GM23248 (cell line): ENCODE measurements at places on chromosomes 4 and X.
A peak's percentile ranks its signal among the peaks of the same experiment; 100 is the strongest.

DNA sequence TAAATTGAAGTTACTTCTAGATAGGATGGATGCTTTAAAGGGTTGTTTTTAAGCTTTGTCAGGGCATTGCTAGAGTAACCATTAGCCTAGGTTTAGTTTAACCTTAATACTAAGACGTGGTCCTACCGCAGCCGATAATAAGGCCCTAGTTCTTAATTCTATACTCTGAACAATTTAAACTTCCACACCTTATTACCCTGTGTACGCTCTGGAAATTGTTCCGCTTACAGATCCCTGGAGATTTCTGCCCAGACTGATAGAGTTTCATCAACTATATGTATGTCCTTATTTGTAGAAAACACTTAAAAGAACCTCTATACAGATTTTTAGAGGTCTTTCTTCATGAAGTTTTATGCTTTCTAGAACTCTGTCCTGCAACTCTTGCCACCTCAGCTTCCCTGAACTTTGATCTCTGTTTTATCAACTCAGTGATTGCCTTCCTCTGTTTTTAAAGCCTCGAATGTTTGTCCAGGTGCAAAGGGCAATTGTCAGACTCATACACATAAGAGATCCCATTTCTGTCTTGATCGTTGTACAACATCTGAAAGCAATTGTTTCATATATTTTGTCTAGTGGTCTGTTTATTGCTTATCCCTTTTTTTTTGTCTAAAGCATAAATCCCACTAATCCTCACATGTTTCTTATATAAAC lies 71.1 kb upstream of the VCX start:
- DNase-seq: no peak

DNA sequence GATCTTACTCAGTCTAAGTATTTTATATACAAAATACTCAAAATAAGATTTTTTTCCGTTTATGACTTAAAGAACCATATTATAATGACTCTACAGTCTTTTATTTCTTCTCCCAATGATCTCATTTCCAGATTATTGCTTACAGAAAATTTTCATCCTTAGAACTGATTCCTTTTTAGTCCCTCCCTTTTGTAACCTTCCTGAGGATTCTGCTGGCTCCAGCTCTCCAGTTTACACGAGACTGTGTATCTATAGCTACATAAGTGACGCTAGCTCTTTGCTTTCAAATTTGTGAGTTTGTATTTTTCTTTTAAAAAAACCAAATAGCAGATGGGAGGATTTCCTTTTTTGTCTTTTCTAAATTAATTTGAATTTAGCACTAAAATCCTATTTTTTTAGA lies 24.0 kb downstream of the FHDC1 start:
- no peak for DNase-seq

GRCh38 chrX:119734897-119735339 lies 23.5 kb upstream of the SOWAHD start:
- DNase-seq: peak; percentile 26

DNA sequence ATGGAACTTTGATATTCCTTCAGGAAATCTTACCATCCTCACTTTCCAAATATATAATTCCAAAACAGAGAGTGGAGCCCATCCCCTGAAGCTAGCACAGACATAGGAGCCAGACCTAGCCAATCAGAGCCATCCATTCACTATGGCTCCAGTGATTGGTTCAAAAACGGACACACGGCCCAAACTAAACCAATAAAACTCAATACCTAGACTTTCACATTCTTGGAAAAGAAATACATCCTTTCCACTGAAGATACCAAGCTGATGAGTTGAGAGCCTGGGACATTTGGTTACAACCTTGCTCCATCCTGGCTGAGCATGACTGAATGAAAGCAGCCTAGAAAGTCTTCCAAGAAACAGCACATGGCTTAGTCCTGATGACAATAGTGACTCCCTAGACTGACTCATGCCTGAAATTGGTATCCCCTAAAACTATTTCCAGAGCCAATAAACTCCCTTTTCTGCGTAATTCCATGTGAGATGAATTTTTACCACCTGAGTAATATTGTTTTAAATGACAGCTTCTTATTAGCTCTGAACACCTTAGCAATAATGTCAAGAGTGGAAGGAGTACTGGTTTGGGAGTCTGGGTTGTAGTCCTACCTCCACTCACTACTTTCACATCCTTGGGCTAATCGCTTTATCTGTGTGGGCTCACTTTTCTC lies 189.6 kb upstream of the LNX1 start:
- DNase-seq: peak; percentile 77

DNA sequence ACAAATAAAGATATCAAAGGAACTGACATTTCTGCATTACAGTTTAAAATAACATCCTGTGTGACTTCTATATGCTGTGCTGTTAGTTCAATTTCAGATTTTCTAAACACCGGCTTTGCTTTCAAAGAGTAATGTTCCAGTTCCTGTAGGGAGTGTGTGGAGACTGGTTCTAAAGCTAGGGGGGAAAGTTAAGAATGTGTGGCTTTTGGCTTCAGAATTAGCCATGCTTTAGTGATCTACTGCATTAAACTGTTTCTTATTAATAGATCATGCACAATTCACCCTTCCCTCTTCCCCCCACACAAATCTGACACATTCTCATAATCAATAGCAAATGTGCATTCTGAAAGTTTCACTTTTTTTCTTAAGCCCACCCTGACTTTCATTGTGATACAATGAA lies 32.0 kb upstream of the DKK2 start:
- DNase-seq: peak; percentile 11

GRCh38 chr4:149426461-149426860 lies 389.2 kb downstream of the IQCM start:
- peak; percentile 74 for DNase-seq

GRCh38 chr4:114866901-114867670 lies 246.3 kb downstream of the NDST4 start:
- no peak for DNase-seq
